Chondrocyte (in vitro differentiated cells): ENCODE measurements at places on chromosomes 1 and 21.

DNA sequence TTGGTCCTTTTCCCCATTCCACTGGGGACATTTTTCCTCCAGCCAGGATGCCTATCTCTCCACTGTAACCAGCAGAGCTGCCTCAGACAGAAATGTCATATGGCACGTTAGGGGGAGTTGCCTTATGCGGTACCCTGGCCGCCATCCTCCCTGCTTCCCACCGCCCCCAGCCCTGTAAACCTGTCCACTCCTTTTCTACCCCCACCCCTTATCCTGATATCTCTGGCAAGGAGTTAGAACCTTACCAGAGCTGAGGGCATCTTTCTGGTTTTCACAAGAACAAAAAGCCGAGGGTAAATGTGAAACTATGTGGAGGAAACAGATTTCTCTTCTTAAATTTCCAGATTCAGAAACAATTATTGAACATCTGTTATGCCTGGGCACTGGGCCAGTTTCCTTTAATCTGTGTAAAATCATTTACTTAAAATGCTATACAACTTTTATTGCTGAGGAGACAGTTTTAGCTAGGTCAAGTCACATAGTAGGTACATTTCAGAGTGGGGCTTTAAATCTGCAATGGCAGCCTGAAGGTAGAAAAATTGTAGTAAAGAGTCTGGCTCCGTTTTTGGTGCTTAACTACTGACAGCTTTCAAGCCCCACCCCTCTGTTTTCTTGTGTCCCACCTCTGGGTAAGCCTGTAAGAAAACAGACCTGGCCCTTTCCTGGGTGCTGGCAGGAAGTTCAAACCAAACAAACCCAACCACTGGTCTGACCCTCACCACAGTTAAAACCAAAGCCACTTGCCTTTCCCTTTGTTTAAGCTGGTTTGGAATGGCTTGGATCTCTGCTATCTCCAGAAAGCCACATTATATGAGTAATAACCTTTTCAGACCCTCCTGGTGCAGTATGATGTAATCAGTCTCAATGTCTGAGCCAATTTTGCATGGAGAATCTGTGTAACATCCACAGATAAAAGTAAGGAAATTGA, 319.0 kb downstream of the HHAT start:
- no peak for DNase-seq

- no peak for DNase-seq
Measured at GRCh38 chr1:63122079-63122478, 200.3 kb upstream of the FOXD3 start.

GRCh38 chr1:60280256-60280655, 206.7 kb upstream of the C1orf87 start:
- DNase-seq, result no peak

DNA sequence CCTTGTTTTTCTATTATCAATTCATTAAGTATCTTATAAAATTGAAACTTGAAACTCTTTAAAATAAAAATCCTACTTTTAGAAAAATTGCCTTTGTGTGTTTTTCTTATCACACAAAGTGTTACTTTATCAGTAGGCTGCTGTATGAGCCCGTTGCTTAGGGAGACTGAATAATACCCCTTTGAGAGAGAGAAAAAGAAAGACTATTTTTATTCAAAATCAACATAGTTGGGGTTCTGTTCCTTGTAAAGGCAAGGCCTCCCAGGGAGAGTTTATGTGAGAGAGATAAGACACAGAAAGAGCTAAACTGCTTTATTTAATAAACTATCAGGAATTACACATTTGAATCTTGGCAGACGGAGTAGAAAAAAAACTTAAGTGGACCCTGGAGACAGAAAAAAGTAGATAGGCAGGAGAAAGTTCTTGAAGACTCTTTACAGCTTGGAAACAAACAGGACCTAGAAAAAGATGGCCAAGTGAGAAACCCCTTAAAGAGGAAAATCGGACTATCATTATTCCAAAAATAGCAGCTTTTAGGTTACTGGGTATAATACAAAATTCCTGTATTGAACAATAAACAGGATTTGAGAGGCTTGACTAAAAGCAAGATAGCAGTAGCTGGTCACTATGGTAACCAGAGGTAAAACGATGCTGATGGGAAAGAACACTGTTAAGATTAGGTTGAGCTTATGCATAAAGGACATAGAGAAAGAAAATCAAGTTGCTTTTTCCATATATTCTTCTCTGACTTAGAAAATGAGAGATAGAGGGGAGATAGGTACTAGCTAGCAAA, 170.9 kb downstream of the LRRC7 start:
- DNase-seq, result no peak
